H7 (cell line): ENCODE measurements at places on chromosomes 7 and 10.

GRCh38 chr7:19293431-19293830 lies 148.2 kb upstream of the FERD3L start:
- DNase-seq: no peak

DNA sequence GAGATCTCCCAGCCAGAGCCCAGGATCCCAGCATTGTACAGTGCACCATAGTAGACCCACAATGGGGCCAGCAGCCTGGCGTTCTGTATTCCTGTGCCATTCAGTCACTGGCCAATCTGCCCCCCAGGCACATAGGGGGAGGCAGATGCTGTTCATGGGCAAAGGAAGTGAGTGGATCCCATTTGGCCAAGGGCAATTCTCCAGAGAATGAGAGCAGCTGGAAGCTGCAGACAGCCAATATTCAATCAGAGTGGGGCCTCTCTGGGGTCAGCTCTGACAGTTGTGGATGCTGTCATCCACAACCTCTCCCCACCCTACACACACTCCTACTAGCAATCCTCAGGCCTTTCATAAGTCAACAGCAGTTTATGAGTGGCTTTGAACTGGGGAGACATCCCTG lies 17.5 kb downstream of the STEAP1B start:
- DNase-seq: no peak

DNA sequence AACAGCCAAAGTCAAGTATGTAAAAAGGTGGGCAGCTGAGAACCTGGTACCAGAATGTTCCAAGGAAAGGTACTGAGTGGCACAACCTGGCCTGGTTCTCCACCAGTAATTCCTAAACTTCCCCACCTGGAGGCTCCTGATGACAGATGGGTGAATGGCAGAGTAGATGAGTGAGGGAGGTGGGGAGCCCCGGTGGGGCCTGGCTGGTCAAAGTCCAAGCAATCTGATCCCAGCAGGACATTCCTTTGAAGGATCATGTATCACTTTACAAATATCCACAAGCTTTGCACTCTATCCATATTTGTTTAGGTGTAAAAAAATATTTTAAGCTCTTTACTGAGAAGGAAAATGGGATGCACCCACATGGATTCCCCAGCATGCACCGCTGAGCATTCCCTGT lies 250.2 kb downstream of the DPP6 start:
- peak; percentile 51 for DNase-seq

DNA sequence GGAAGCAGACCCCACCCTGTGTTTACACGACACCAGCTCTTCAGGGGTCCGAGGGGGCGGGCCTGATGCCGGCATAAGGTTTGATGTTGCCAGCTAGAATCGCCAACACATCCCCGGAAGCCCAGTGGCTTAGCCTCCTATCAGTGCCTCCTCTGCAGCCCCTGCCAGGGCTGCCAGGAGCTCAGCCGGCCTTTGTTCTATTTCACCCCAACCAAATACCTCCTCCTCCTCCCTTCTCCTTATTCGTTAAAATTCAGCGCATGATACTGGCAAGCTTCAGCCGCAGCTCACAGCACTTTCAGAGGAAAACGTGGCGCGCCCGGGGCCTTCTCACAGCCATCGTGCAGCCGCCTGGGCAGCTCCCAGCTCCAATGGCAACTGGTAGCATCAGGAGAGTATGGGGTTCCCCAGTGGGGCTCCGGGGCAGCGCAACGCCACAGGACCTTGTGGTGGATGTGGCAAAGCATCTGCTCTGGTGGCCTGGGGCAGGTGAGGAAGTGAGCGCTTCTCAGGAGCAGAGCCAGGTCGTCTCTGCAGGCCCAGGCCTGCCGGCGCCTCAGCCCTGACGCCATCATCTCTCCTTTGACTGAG lies 176.4 kb upstream of the RHEB start:
- DNase-seq: peak; percentile 66

DNA sequence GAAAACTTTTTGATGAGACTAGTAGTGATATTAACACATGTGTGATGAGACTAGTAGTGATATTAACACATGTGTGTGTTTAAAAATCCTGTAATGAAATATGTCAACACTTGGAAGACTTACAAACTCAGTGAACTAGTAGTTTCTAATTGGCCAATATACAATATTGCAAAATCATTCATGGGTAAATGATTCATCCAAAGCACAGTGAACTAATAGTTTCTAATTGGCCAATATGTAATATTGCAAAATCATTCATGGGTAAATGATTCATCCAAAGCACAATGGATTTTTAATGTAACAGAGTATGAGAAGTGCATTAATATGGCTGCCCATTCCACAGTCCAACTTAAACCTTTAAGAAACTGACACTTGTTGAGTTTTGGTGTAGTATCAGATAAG lies 77.8 kb downstream of the ATAD1 start:
- no peak for DNase-seq

DNA sequence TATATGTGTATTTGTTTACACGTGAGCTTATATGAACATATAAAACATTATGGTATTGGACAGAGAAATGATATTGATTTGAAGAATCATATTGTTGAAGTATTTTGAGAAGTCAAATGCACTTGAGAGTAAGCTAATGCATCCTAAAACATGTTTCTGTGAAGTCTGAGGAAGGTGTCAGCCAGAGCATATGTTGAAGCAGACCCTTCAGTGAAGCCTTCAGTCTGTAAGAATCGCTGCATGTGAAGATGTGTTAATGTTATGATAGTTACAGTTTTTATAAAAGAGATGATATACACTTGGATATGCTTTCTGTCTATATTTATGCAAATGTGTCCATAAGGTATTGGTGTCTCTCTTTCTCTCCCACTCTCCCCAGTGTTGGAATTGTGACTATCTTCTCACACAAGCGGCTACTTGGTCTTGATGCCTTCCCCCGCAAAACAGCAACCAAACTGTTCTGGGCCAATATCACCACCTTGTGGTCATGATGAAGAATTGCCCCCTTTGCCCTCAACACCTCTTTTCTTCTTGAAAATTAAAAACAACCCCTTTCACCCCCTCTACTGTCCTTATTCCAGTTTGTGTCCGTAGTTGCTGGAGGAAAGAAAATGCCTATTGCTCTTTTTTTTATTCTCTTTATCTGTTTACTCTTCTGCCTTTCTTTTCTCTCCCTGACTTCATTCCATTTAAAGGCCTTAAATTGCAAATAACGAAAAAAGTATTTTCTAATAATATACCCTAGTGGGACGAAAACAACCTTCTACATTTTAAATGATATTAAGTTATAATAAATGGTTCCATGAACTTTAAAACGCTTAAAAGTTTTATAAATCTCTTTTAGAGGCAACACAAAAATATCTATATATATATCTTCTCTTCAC lies 64.9 kb downstream of the IKZF1 start:
- peak; percentile 72 for DNase-seq

- DNase-seq: peak; percentile 70
These were observed 65.1 kb downstream of the ADARB2 start for GRCh38 chr10:1672001-1672781.
